ENCODE measurements at places on chromosomes 4 and X.

GRCh38 chr4:123102897-123103471 lies 180.6 kb upstream of the NUDT6 start:
- DNase-seq = no peak

GRCh38 chr4:122524176-122524575 lies 67.7 kb upstream of the IL2 start:
- no peak for DNase-seq

DNA sequence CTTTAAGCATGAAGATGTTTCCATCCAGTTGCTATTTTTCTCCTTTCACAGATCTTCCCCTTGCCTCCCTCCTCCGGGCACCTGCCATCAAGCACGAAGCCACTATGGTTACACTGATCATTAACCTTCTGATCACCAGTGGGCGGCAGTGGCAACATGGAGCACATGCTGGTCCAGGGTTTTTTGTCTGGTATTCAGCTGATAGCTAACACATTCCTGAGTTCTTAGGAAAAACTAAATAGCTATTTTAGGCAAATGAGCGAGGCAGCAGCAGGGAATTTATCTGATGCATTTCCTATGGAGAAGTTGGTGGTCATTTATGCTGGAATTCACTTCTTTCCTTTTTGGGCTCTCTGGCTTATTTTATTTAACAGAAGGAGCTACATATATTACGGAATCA lies 22.9 kb downstream of the SHISA3 start:
- DNase-seq = no peak

DNA sequence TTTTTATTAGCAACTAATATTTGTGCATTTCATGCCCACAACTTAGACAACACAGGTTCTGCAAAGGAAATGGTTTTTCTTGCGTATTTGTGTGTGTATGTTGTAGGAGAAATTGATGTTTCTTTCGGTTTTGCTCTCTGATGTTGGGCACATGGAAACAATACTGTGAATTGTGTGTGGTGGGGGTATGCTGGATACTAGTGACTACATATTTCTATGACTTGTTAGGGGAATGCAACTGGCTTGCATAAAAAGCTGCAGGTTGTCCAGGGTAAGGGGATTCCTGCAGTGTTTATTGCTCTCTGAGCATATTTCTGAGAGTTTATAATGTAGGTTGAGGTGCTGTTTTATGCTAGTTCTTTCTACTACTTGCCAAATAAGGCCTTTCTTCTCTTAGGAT lies 11.6 kb downstream of the DLG3 start:
- DNase-seq = no peak

DNA sequence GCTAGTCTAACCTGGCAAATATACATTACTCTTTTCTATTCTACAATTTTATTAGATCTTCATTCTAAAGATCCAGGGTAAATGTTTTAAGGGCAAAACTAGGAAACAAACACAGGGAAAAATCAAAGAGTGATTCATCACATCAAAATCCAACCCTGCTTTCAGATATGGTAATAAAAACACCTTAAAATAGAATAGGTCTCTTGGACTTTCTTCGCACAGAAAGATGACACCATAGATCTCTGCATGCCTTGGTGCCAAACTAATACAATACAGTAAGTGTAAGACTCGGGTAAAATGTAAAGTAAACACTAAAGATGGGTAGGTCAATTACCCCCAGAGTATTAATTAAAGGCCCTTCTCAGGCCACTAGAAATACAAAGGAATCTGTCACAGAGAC lies 34.2 kb downstream of the LDB2 start:
- no peak for DNase-seq

DNA sequence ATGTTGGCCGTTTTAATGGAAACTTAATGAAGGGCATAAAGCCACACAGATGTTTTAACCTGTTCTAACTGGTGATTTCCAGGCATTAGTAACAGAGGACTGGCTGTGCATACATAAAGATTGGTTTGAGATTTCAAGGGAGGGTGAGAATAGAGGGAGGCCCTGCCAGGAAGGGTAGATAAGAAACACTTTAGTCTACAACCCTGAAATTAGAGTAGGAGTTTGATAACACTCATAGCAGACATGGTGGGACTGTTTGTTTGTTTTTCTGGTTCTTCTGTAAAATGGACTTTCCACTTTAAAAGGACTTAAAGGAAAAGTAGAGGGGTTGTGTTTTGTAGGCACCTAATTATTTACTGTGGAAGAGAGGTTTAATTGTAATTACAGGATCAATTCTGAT lies 16.2 kb downstream of the SLC4A4 start:
- no peak for DNase-seq

GRCh38 chrX:71098302-71098701 lies 2.7 kb downstream of the FOXO4 start:
- DNase-seq = peak; percentile 73

DNA sequence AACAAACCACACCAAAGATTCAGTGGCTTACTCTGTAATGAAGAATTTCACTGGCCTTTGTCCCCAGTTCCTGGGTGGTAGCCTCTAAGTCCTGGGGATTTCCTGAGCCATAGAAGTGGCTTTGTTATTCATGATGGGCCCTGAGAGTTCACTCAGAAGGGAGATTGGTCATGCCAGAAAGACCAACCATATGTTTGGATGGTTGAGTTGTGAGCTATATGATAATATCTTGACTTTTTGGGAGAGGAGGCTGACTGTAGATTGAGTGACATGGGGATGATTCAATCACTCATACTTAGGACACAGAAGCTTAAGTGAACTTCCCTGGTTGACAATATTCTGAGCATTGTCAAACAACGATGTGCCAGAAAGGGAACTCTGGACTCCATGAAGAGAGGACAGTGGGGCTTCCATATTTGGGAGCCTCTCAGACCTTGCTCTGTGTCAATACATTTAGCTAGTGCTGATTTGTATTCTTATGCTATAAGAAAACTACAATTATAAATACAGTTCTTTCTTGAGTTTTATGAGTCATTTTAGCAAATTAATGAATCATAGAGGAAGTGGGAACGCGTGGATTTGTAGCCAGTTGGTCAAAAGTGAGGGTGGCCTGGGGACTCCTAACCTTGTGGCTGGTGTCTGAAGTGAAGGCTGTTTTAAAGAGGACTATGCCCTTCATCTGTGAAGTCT lies 392.0 kb downstream of the GBA3 start:
- DNase-seq = no peak

DNA sequence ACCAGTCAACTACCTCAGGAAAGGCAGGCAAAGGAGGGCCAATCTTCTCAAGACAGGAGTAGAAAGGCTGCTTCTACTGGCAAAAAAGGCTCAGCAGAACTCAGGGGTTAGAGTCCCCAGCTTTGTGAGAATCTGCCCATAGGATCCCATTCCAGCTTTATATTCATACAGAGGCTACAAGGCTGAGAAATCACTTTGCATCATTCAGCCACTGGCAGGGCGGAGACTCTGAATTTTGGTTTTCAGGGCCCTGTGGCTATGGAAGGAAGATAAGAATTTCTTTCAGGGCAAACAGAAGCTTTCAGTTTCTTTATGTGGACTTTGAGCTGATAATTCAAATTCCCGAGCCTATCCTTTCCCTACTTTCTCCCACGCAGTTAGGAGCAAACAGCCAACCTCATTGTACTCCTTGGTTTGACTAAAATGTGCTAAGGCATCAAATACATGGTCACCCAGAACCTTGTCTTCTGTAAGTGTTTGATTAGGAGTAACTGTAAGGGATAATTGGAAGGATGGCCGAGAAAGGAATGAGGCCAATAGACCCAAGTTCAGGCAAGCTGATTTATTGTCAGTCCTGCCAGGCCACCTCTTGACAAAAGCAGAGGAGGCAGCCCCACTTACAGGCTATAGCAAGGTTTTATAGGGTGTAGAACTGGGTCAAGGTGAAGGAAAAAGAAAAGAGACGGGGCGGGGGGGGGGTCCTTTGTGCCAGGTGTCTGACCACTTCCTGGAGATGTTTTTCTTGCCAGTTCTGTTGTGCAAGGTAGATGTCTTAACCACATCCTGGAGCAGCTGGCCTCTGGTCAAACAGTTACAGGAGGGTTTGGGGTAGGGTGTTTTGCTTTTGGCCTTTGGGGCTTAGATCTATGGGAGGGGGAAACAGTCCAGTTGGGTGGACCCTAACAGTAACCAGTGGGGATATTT lies 165.3 kb upstream of the PPP1R2C start:
- no peak for DNase-seq

DNA sequence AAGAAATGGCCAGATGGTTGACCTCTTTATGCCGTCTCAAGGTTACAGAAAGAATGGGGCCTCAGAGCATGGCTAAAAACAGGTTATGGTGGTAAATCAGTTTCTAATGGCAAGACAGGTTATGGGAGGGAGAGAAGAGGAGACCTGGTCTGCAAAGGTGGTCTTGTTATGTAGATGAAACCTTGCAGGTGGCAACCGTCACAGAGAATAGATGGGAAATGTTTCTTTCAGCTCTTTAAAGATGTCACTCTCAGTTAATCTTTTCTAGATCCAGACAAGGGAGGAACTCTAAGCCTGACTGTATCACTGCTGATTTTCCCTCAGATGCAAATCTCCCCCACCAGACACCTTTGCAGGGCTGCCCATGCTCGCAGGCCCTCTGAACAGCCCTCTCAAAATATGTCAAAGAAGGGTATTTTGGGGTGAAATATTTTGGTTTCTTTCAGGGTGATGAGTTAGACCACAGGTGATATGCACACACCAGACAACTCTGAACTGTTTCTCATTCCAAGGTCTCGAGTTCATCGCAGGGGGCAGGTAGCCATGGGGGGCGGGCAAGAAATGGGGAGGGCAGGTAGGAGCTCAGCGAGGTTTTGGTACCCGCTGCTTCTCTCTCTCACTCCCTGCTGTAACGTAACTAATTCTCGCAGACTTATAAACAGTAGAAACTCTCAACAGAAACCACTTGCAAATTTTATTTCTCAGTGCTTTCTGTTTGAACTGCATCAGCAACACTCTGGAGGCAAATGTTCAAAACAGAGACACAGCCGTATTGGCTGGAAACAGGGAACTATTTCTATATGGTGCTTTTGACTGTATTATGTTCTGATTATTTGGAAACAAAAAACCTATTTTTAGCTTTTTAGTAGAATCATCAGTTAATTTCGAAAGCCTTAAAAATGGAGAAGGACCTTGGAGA lies 32.4 kb downstream of the CASP3 start:
- DNase-seq = no peak

- DNase-seq = no peak
Observed at GRCh38 chrX:9958183-9958582, 9.0 kb upstream of the CLDN34 start.

DNA sequence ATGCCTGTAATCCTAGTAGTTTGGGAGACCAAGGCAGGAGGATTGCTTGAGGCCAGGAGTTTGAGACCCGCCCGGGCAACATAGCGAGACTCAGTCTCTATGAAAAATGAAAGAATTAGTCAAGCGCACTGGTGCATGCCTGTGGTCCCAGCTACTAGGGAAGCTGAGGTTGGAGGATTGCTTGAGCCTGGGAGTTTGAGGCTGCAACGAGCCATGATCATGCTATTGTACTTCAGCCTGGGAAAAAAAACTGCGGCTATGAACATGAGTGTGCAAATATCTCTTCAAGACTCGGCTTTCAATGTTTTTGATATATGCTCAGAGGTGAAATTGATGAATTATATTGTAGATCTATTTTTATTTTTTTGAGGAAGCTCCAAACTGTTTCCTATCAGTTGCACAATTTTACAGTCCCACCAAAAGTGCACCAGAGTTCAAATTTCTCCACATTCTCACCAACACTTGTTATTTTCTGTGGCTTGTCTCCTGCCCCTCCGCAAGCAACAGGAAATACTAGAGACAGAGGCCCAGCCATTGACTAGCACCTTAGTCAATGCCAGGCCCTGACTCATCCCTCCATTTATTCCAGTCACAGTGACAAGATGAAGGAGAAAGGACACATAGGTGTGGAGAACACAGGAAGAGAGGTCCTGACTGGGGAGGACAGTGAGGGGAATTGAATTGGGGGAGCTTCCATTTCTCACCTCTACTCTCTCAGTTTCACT lies 33.1 kb upstream of the ZNF41 start:
- no peak for DNase-seq

DNA sequence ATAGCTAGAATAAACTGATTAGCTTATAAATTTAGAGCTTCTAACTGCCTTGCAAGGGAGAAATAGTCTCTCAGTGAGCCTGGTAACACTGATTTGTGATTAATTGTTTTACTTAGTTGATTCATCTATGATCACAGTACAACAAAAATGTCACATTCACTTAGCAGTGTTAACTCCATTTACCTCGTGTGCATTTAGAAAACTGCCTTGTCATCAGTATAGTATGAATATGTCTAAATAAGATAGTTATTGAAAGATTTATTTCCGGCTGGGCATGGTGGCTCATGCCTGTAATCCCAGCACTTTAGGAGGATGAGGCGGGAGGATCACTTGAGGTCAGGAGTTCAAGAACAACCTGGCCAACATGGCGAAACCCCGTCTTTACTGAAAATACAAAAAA lies 39.3 kb downstream of the FAM199X start:
- no peak for DNase-seq

DNA sequence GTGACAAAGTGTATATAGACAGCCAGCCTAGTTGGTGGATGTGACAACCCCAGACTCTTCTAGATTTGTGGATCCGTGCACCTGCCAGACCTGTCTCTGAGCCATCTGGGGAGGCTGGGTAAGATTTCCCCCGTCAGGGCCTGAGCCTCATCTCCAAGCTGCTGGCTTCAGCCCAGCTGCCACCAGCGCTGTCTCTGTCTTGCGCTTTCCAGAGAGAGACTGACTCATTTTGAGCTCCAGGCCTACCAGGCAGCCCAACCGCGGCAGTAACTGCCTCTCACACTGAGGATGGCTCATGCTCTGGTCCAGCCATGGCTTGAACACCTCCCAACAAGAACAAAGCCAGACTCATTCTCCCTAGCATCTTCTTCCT lies 26.4 kb downstream of the NOP14 start:
- DNase-seq = no peak

GRCh38 chrX:22109442-22109841 lies 77.3 kb downstream of the PHEX start:
- DNase-seq = no peak

DNA sequence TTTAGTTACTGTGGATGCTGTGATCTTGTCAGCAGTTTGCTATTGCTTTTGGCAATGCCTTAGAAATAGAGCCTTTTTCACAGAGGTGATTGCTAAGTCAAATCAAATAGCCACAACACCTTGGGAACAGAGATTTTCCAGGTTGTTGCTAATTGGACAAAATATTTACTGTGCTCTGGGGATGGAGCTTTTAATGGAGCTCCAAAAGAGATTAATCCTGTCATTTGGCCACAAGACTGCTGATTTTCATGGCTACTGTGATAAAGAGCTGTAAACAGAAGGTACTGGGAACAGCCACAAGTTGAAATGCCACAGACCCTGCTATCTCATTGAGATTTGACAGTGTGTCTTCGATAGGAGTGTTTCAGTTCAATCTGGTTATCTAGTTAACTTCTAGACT lies 1715.2 kb upstream of the ADGRL3 start:
- DNase-seq = no peak

GRCh38 chrX:46547857-46548256 lies 2.6 kb upstream of the ZNF674 start:
- DNase-seq = no peak

DNA sequence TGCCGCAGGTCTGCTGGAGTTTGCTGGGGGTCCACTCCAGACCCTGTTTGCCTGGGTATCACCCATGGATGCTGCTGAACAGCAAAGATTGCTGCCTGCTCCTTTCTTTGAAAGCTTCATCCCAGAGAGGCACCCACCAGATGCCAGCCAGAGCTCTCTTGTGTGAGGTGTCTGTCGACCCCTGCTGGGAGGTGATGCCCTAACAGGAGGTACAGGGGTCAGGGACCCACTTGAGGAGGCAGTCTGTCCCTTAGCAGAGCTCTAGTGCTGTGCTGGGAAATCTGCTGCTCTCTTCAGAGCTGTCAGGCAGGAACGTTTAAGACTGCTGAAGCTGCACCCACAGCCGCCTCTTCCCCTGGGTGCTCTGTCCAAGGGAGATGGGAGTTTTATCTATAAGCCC lies 162.7 kb downstream of the NAF1 start:
- no peak for DNase-seq

- no peak for DNase-seq
Observed at GRCh38 chrX:139360356-139360755, 170.2 kb upstream of the F9 start.
